ENCODE measurements at places on chromosomes 6 and 20.
A peak's percentile ranks its signal among the peaks of the same experiment; 100 is the strongest.

GRCh38 chr6:120260636-120261035, 911.1 kb upstream of the MAN1A1 start:
- no peak for DNase-seq

GRCh38 chr6:79064635-79065034, 13.4 kb downstream of the PHIP start:
- DNase-seq, result no peak

DNA sequence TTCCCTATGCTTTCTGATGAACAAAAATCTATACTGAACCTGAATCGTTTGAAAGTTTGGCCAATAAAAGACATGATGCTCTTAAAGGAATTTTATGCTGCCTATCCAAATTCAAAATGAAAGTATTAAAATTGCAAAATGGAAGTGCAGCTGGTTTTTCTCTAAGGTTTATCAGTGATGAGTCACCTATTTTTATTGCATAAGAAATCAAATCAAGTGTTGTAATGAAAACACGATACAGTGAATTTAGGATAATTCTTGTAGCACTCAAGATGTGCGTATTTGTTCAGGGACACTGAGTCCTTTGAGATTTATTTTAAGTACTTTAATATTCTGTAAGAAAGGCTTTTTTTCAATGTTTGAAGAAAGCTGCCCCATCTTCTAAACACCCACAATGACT, 409.5 kb downstream of the ADGRB3 start:
- DNase-seq, result peak; percentile 29

DNA sequence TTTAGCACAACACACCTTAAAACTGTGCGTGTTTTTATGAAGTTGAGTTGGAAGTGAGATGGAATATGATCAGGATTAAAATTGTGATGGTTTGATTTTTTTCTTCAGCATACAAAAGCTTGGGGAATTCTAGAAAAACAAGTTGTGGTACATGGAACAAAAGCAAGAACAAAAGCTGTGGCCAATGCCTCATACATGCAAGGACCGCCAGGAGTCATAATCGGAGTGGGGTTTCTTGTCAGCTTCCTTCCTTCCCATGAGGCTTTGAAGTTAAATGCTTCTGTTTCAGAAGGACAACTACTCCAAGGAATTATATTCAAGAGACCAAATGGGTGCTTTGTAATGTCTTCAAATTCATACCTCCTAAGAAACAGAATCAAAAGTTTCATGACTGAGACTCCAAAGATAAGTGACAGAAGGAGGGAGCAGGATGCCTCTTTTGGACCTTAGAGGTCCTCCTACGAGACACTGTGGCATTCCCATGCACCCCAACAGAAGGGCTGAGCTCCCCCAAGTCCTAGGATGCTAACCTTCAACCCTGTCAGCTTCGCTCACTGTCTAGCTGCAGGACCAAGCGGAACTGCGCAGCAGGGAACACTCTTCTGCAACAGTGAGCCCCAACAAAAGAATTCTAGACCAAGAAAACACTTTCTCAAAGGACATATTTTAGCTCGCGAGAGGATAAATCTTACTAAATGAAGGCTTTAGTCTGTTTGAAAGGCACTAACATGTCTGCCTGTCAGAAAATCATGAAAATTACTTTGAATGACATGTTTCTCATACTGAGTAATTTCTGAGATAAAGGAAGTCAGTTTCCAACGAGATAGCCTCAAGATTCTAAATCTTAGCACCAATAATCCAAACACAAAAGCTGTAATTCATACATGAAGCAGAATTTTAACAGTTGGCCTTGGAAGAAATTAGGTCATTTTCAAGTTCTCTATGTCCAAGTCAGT, 108.5 kb upstream of the NHSL1 start:
- no peak for DNase-seq

DNA sequence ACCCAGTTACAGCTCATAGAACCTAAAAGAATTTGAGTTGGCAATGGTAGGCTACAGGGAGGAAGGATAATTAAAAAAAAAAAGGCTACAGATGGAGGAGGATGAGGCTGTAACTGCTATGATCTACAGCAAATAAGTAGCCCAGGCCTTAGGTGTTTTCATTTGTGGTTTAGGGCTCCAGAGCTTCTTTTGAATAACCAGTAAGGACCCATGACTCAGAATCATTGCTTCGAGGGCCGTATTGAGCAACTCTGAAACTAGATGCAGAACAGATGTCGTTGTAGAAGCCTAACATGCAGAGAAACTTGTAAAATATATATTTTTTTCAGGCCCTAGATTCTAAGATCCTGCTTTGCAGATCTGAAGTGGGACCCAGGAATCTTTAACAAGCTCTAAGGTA, 19.0 kb upstream of the ASIP start:
- DNase-seq, result peak; percentile 97

DNA sequence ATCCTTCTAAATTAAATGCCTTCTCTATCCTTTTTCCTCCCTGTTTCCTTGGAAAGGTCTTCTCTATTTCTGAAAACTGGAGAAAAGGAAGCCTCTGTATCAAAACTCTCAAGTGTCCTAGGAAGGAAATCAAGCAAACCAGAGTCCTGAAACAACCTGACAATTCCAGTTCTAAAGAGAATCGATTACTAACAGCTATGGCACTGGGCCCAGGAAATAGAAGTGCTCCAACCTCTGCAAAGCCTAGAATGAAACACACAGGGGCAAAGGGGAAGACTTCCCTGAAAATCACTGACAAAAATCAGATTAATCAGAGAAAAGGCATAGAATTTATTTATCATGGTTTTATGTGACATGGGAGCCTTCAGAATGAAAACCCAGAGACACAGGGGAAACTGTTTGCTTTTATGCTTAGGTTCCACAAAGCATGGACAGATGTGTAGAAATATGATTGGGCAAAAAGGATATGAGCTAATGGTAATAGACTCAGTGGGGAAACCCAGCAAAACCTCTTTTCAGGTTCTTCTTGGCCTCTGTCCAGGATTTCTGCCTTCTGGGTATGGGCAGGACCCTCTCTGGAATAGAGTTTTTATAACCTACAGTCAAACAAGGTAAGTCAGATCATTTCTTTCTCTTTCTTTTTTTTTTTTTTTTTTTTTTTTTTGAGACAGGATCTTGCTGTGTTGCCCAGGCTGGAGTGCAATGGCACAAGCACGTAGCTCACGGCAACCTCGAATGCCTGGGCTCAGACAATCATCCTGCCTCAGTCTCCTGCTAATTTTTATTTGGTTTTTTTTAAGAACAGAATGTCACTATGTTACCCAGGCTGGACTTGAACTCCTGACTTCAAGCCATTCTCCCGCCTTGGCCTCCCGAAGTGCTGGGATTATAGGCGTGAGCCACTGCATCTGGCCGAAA, 91.7 kb downstream of the CD24 start:
- DNase-seq, result no peak

DNA sequence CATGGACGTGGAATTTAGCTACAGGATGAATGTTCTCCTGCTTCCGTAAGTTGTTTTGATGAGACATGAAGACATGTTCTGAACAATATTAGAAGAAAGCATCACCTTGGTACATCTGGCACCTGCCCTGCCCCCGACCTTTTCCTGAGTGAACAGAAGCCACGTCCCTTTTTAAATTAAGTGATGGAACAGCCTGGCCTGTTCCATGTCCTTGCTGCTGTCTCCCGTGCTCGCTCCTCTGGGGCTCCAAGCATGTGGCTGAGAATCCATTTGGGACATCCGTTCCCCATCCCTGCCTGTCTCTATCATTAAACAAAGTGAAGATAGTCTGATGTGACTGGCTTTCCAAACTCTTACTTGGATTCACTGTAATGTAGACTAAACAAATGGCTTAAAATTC, 36.4 kb downstream of the ERMARD start:
- no peak for DNase-seq

Data from foreskin fibroblast (primary cell).